ENCODE measurements at places on chromosomes 5 and 9. TPM values are rescaled to one million over a fixed set of nuclear protein-coding genes. Genes with fewer than 3 reads are reported as not detected.

DNA sequence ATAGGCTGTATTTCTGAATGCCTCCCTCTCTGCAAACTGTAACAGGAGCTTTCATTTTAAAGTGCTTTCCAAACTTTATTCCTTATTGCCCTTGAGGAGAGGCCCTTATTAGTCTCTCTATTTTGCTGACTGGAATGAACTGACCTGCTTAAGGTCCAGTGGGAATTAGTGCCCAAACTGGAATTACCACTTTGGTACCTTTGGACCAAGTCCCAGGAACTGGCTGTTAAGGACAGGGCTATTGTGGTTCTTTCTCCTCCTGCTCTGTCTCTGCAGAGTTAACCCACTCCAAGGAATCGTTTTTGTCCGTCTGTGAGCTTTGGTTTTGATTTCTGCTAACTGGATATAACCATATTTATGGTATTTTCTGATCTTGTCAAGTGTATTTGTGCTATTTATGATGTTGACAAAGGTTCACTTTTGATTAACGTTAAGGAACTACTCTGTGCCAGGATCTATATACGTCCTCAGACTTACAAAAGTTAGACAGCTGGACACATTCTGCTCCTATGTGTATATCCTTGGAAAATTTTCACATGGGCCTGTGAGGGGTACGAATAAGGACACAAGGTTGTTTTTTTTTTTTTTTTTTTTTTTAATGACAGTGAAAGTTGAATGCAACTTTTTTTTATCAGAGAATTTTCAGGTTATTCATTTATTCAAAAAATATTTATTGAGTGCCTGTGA is 189.1 kb upstream of the ANKRD55 start:
- H3K36me3 ChIP-seq, result no peaks in the 10 kb centered on the region
- DNase-seq, result no peak
- H3K27me3 ChIP-seq, result no peaks in the 10 kb centered on the region
- no peak overlapping the region for H3K27ac ChIP-seq

DNA sequence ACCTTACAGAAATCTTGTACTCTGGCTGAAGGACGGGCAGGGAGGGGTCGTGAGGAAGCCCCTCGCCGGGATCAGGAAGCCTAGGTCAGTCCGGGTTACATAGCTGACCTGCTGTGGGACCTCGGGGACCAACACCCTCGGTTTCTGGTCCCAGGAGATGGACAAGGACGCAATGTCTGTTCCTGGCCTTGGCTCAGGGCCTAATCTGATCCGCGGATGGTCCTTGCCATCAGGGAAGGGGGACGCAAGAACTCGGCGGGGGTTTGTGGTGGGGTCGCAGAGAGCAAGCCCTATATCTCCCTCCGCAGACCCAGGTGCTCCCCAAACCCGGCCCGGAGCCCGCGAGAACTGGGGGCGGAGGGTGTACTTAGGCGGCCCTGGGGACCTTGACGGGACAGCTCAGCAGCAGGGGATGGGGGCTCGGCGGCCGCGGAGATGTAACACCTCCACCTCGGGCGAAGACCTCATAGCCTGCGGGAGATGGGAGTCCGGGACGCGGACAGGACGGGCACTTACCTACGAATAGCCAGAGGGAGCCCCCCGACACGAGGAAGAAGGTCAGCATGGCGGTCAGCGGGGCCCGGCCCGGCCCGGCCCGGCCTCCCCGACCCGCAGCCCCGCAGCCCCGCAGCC is 353 bp downstream of the ACSL6 start:
- peak; percentile 31 for DNase-seq
- H3K27me3 ChIP-seq, result no peaks in the 10 kb centered on the region
- H3K4me3 ChIP-seq, result peak overlapping the region; percentile 31
- H3K27ac ChIP-seq, result no peak overlapping the region
- no peaks in the 10 kb centered on the region for H3K36me3 ChIP-seq

DNA sequence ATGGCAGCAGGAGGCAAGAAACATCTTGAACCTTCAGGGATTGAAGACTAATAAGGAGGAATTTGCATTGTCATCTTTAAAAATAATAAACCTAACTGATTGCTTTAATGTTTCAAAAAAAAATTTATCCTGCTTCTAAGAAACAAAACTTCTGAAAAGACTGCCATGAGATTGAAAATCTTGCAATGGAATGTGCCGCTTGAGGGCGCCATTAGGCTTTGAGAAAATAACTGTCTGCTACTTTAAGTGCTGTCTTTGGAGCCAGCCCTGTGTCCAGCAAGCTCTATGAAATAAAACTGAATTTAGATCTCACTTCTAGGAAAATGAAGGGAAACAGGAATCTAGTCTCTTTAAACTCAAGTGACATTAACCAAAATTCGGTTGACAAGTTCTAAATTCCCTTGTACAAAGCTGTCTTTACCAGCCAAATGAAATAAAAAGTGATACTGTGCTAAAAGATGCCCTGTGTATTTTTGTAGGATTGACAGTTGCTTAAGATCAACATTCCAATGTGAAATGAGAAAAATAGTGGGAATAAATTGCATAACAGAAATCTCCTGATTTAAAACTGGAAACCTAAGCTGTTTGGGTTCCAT is 79.4 kb downstream of the ESM1 start:
- H3K27me3 ChIP-seq, result no peaks in the 10 kb centered on the region
- peaks cover 3% of the 10 kb centered on the region for H3K4me1 ChIP-seq
- DNase-seq, result peak; percentile 68
- no peak overlapping the region for H3K4me3 ChIP-seq

DNA sequence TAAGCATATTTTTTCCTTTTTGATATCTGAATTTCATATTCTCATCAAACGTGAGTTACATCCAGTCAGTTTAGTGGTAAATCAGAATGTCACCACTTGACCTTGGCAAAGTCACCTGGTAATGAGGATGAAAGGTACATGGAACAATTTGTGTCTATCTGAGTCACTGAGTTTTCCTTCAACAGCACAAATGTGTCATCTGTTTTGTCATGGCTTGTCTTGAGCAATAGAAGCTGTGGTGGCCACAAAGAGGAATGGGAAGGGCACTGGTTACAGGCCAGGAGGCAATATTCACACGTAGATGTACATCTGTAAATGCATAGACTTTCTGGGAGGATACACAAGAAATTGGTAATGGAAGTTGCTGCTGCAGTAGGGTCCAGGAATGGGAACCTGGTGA is 8.4 kb upstream of the ZNF474 start:
- DNase-seq, result no peak
- peaks cover under 1% of the 10 kb centered on the region for H3K4me1 ChIP-seq
- no peak overlapping the region for H3K4me3 ChIP-seq
- no peaks in the 10 kb centered on the region for H3K27me3 ChIP-seq
- no peak overlapping the region for H3K27ac ChIP-seq
- H3K36me3 ChIP-seq, result no peaks in the 10 kb centered on the region

- no peak overlapping the region for H3K4me3 ChIP-seq
- H3K27me3 ChIP-seq, result no peaks in the 10 kb centered on the region
- H3K4me1 ChIP-seq, result peaks cover under 1% of the 10 kb centered on the region
- no peaks in the 10 kb centered on the region for H3K36me3 ChIP-seq
These were observed 29.2 kb downstream of the CEP72 start for GRCh38 chr5:641331-641765.

DNA sequence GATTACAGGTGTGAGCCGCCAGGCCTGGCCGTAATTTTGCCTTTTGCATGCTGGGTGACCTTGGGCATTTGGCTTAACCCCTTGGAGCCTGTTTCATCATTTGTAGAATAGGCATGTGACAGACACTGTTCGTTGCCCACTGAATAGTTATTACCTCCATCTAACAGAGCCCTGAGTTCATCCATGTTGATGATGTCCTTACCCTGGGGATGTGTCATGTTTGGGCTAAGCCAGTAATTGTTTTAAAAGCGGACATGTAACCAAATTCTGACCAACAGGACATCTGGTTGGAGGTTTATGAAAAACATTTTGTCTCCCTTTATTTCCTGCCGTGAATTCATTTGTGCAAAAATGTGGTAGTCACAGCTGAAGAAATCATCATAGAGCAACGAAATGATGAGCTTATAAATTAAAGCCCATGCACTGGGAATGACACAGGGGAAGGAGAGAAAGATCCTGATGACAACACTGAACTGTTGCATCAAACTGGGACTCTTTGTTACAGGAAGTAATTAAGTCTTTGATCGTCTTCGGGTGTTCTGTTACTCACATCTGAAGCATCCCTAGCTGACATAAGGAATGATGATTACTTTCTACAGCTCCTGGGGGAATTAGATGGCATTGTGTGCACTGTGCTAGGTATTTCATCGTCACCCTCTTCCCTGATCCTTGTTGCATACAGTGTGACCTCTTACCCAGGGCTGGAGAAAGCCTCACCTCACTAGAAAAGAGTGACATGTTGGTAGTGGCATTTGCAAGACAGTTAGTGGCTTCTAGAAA is 117.8 kb downstream of the FGF18 start:
- H3K27me3 ChIP-seq, result no peaks in the 10 kb centered on the region
- DNase-seq, result no peak
- H3K4me1 ChIP-seq, result no peaks in the 10 kb centered on the region
- H3K27ac ChIP-seq, result no peak overlapping the region
- no peak overlapping the region for H3K4me3 ChIP-seq

- H3K27ac ChIP-seq, result peak overlapping the region; percentile 87
- DNase-seq, result no peak
- H3K4me1 ChIP-seq, result peaks cover 8% of the 10 kb centered on the region
- peak overlapping the region; percentile 97 for H3K4me3 ChIP-seq
These were observed 778 bp upstream of the PPP6C start for GRCh38 chr9:125190361-125190801.

DNA sequence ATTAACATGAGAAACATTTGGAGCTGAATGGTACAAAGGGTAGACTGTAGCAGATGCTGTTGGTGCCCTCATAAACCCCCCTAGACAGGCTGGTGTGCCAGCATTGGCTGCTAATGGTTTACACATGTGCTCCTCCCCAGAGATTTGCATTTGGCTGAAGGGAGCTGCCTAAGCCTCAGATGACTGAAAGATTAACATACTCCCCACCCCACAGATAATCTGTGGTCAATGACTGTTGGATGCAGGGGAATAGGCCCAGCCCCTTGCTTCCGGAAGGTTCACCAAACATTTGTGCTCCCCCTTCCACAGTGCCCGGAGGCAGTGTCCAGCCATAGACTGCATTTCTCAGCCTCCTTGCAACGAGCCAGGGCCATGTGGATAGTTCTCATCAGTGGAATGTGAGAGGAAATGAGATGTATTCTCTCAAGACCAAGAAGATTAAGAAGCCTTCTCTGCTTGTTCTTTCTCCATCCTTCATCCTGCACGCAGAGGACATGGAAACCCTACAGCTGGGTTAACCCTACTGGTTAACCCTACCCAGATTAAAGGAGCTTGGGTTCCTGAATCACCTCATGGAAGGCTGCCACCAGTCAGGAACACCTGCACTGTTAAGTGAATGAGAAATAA is 79.6 kb downstream of the PHAX start:
- H3K4me1 ChIP-seq, result no peaks in the 10 kb centered on the region
- no peaks in the 10 kb centered on the region for H3K27me3 ChIP-seq
- H3K4me3 ChIP-seq, result no peak overlapping the region
- H3K36me3 ChIP-seq, result no peaks in the 10 kb centered on the region
- H3K27ac ChIP-seq, result no peak overlapping the region
- no peak for DNase-seq

- no peak overlapping the region for H3K4me3 ChIP-seq
- DNase-seq, result no peak
- H3K27me3 ChIP-seq, result no peaks in the 10 kb centered on the region
- no peak overlapping the region for H3K27ac ChIP-seq
- H3K36me3 ChIP-seq, result no peaks in the 10 kb centered on the region
These were observed 41.5 kb downstream of the HMCN2 start for GRCh38 chr9:130306823-130307666.

Gene COL23A1
- polyA plus RNA-seq, result 0.20 TPM

DNA sequence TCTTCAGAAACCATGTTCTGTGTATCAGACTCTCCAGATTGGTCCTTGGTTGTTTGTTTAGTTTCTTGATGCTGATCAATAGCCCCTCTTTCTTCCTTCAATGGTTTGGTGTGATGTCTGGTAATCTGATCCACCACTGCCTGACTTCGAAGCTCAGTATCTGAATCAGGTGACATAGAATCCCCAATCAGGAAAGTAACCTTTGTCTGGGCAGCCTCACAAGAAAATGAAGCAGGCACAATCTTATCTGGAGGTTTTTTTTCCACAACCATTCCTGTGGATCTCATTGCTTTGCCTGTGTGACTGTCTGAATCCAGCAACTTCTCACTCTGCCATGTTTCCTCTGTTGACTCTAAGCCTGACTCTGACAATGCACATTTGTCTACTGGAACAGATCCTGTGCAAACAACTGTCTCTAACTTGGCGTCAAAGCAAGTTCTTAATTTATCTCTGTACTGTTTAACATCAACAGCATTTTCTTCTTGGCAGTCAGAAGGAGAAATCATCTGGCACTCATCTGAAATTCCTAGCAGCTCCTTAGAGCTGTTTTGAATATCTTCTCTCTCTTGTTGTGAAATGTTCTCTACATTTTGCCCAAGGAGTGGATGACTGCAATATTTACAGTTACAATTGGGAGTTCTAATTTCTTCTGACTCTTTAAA is 37.1 kb upstream of the RAPGEF6 start:
- no peak overlapping the region for H3K4me3 ChIP-seq
- no peak overlapping the region for H3K27ac ChIP-seq
- DNase-seq, result no peak

- DNase-seq, result peak; percentile 78
- H3K27ac ChIP-seq, result peak overlapping the region; percentile 81
- peaks cover 40% of the 10 kb centered on the region for H3K4me1 ChIP-seq
- no peak overlapping the region for H3K4me3 ChIP-seq
- H3K27me3 ChIP-seq, result no peaks in the 10 kb centered on the region
These were observed 7.9 kb upstream of the ENG start for GRCh38 chr9:127862075-127863011.

DNA sequence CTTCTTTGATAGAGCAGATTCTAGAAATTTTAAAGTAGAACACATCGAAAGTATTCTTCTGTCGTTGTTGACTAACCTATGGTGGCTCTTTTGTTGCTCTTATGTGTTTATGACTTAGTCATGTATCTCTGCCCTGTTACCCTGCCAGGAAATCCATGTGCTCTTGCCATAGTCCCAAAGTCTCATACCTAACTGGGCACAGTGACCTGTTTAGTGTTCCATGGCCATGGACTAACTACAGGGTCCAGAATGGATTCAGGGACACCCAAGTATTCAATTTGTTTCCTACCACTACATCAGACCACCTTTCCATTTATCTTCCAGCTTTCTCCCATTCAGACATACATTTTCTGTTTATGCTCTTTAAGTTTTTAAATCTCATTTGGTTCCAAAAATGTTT is 18.0 kb downstream of the SLC44A1 start:
- no peak for DNase-seq
- no peaks in the 10 kb centered on the region for H3K36me3 ChIP-seq
- peaks cover 7% of the 10 kb centered on the region for H3K4me1 ChIP-seq
- H3K27ac ChIP-seq, result no peak overlapping the region
- no peaks in the 10 kb centered on the region for H3K27me3 ChIP-seq
- H3K4me3 ChIP-seq, result no peak overlapping the region

Gene IFNA21
- not detected for polyA plus RNA-seq

- no peaks in the 10 kb centered on the region for H3K36me3 ChIP-seq
- no peak overlapping the region for H3K27ac ChIP-seq
These were observed 421.3 kb downstream of the ACTL7B start for GRCh38 chr9:108434502-108434901.

GRCh38 chr9:11338130-11338529 is 725.3 kb upstream of the PTPRD start:
- no peak for DNase-seq
- H3K4me3 ChIP-seq, result no peak overlapping the region
- H3K27ac ChIP-seq, result no peak overlapping the region
- no peaks in the 10 kb centered on the region for H3K36me3 ChIP-seq

Gene SLC6A7
- polyA plus RNA-seq, result 0.02 TPM

Gene DNAJC18
- polyA plus RNA-seq, result 35.6 TPM

All from ovary (tissue), 10 donors.